ENCODE measurements at places on chromosomes 5 and 9. TPM values are rescaled to one million over a fixed set of nuclear protein-coding genes. Genes with fewer than 3 reads are reported as not detected.
A peak's percentile ranks its signal among the peaks of the same experiment; 100 is the strongest.

DNA sequence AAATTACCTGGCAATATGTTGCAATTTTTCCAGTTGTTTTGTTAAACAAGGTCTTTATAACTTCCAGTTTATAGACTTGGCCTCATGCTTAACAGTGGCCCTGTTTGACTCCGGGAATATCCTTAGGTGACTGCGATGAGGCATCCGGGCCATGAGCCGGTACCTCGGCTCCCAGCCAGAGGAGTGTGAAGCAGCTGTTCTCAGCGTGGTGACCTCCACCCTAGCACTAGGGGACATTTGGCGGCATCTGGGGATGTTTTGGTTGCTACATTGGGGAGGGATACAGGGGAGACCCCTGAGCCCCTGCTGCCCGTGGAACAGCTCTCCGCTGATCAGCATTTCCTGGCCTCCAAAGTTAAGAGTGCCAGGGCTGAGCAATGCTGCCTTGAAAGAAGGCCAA is 533.4 kb downstream of the IRX1 start:
- peaks cover 8% of the 10 kb centered on the region for H3K27me3 ChIP-seq
- no peak for DNase-seq
- no peak overlapping the region for H3K4me3 ChIP-seq
- no peaks in the 10 kb centered on the region for H3K4me1 ChIP-seq

The PCSK5 gene
- total RNA-seq, result 10.3 TPM

- no peak overlapping the region for H3K27ac ChIP-seq
- no peak overlapping the region for H3K4me3 ChIP-seq
- no peaks in the 10 kb centered on the region for H3K4me1 ChIP-seq
- DNase-seq, result no peak
- no peaks in the 10 kb centered on the region for H3K36me3 ChIP-seq
Observed at GRCh38 chr5:22651355-22651754, 201.8 kb downstream of the CDH12 start.

The PLPP1 gene
- total RNA-seq, result 12.6 TPM

The GCNT4 gene
- total RNA-seq, result 2.8 TPM

The KCNMB1 gene
- 0.94 TPM for total RNA-seq

- H3K4me3 ChIP-seq, result no peak overlapping the region
- DNase-seq, result no peak
- peaks cover 5% of the 10 kb centered on the region for H3K4me1 ChIP-seq
- no peak overlapping the region for H3K27ac ChIP-seq
- H3K27me3 ChIP-seq, result no peaks in the 10 kb centered on the region
- H3K36me3 ChIP-seq, result no peaks in the 10 kb centered on the region
Observed at GRCh38 chr9:130051855-130052254, 1.9 kb upstream of the GPR107 start.

DNA sequence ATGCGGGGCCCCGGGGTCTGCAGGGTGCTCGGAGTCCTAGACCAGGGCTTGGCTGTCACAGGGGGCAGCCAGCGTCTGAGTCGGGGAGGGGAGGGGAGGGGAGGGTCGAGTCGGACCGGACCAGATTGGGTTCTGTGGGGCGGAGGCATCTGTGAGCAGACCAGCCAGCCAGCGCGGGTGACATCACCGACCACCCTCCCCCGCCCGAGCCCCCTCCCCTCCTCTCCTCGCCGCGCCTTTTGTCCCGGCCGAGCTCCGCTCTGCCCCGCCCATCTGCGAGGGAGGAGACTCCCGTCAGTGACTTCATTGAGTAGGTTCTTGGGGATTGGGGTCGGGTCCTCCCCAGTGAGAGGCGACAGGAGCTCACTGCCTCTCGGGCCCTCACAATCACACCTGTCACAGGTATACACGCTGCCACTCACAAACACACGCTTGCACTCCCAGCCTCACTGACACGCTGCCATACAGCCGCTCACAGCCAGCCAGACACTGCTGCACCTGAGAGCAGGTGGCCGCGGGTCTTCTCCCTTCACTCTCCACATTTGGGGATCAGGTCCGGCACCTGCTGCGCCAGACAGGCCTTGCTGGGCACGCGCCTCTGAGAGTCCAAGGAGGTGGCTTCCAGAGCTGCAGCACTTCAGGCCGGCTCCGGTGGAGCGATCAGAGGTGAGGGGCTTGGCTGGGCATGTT is 546 bp downstream of the DNAJB5 start:
- peak overlapping the region; percentile 86 for H3K4me3 ChIP-seq
- H3K27me3 ChIP-seq, result no peaks in the 10 kb centered on the region
- H3K27ac ChIP-seq, result peak overlapping the region; percentile 56
- H3K4me1 ChIP-seq, result no peaks in the 10 kb centered on the region
- no peaks in the 10 kb centered on the region for H3K36me3 ChIP-seq
- peak; percentile 64 for DNase-seq

- no peak for DNase-seq
- H3K36me3 ChIP-seq, result no peaks in the 10 kb centered on the region
- H3K27ac ChIP-seq, result no peak overlapping the region
- no peaks in the 10 kb centered on the region for H3K4me1 ChIP-seq
- no peak overlapping the region for H3K4me3 ChIP-seq
Observed at GRCh38 chr5:132469380-132470009, 21.1 kb downstream of the IRF1 start.

DNA sequence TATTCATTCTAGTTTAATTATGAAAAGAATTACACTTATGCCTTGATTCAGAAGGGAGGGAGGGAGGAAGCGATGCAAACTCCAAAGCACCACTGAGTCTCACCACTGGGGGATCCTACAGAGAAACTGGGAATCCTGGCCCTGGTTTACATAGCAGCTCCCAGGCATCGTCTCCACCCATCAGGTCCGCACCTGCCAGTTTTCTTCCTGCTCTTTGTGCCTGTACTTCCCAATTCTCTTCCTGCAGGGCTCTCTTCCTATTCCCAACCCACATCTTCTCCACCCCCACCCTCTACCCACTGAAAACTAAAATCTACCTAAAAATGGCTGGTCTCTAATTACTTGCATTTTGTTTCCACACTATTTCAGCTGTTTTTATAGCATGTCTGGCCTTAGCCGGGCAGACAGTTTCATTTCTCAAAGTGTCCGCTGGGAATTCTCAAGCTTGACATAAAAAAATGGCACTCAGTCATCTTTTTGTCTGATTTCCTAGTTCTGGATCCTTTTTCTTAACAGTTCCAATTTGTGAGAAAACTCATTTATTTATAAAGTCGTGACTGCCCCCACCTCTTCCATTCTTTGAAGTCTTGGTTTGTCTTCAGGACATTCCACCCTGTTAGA is 1.6 kb upstream of the TNIP1 start:
- peak overlapping the region; percentile 96 for H3K27ac ChIP-seq
- peaks cover 45% of the 10 kb centered on the region for H3K4me1 ChIP-seq
- DNase-seq, result no peak
- no peaks in the 10 kb centered on the region for H3K27me3 ChIP-seq
- H3K36me3 ChIP-seq, result no peaks in the 10 kb centered on the region

The CAMK4 gene
- total RNA-seq, result 0.79 TPM

- H3K4me3 ChIP-seq, result no peak overlapping the region
- H3K36me3 ChIP-seq, result no peaks in the 10 kb centered on the region
- no peaks in the 10 kb centered on the region for H3K27me3 ChIP-seq
- peak; percentile 32 for DNase-seq
- H3K4me1 ChIP-seq, result peaks cover 6% of the 10 kb centered on the region
- no peak overlapping the region for H3K27ac ChIP-seq
Observed at GRCh38 chr9:35912791-35913400, 3.6 kb downstream of the SPAAR start.

DNA sequence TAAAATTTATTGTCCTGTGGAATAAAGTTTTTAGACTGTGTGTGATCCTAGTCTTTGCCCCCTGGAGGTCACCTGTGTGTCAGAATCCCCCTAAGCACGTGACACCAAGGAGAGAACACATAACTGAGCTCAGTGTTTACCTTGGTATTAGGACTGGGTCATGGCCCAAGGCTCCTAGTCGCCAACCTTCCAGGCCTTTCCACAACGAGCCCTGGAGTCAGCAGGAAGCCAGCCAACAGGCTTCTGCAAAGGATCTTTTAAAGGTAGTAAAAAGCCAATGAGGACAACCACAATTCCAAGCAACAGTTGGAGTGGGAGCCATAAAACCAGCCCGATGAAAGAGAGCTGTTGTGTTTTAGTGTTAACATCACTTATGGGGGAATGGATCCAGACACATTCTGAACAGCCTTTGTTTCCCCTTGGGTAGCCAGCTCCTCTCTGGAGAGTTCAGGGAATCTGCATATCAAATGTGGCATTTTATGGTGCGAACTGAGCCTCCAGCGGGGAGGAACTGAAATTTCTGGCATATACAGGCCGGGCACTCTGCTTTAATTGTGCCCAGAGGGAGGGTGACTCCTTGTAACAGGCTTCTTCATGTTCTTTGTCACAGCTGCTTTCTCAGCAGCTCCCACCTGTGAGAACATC is 239.9 kb downstream of the FSTL4 start:
- no peaks in the 10 kb centered on the region for H3K27me3 ChIP-seq
- no peaks in the 10 kb centered on the region for H3K36me3 ChIP-seq
- H3K27ac ChIP-seq, result no peak overlapping the region
- H3K4me3 ChIP-seq, result no peak overlapping the region
- no peak for DNase-seq

The RNF183 gene
- 0.16 TPM for total RNA-seq

The GADD45G gene
- total RNA-seq, result 39.6 TPM

The SHOC1 gene
- 0.06 TPM for total RNA-seq

DNA sequence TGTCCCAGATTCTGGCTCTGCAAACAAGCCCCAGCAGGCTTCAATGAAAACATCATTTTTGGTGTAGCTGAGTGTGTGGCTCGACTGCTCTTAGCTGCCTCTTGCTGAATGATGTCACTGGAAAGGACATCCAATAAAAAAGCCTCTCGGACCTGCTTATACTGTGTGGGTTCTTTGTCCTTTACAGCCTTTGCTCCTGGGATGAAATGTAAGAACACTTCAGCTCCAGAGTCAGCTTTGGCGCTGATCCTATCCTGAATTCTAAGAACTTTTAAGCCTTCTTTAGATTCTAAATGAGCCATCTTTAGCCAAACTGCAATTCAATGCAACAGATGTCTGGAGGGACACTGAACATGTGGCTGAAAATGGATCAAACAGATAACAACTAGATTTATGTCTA is 404.6 kb upstream of the C9orf72 start:
- H3K4me1 ChIP-seq, result no peaks in the 10 kb centered on the region
- no peak overlapping the region for H3K27ac ChIP-seq

- H3K4me1 ChIP-seq, result no peaks in the 10 kb centered on the region
- H3K27ac ChIP-seq, result no peak overlapping the region
- H3K27me3 ChIP-seq, result no peaks in the 10 kb centered on the region
- no peak for DNase-seq
- no peak overlapping the region for H3K4me3 ChIP-seq
- no peaks in the 10 kb centered on the region for H3K36me3 ChIP-seq
Observed at GRCh38 chr9:21741151-21741550, 61.3 kb upstream of the MTAP start.

All from pancreas (tissue), 10 donors.